ENCODE measurements at places on chromosomes 3 and 15. TPM values are rescaled to one million over a fixed set of nuclear protein-coding genes. Genes with fewer than 3 reads are reported as not detected.

- H3K27ac ChIP-seq: no peak overlapping the region
- no peak for DNase-seq
- H3K36me3 ChIP-seq: peaks cover 13% of the 10 kb centered on the region
- H3K4me1 ChIP-seq: peaks cover 14% of the 10 kb centered on the region
- no peak overlapping the region for H3K4me3 ChIP-seq
- H3K27me3 ChIP-seq: no peaks in the 10 kb centered on the region
Measured at GRCh38 chr15:62777671-62778070, 264.9 kb upstream of the TPM1 start.

DNA sequence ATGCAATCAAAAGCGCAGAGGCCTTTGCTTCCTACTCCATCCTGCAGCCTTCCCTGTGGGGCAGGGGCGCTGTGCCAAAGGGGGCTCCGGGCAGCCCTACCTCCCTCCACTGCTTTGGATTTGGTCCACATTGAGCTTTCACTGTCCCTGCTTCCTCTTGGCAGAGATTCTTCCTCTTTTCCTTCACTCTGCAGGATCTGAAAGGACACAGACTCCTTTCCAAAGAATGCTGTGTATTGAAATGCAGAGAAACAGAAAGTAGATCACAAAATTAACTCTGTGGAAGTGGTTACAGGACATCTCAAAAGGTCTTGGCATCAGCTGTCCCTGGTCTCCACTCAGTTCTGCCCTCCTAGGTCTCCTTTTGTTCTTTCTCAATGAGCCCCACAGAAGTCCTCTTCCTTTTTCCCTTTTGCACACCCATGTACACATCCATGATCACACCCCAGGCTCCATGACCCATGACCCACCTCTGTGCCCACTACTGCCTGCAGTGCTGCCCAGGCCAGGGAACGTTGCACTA is 64.1 kb downstream of the CCR1 start:
- no peak overlapping the region for H3K27ac ChIP-seq
- no peaks in the 10 kb centered on the region for H3K4me1 ChIP-seq
- no peak for DNase-seq

GRCh38 chr15:93030430-93031102 is 58.4 kb downstream of the RGMA start:
- peak; percentile 69 for DNase-seq
- no peak overlapping the region for H3K4me3 ChIP-seq
- peaks cover 13% of the 10 kb centered on the region for H3K36me3 ChIP-seq
- no peaks in the 10 kb centered on the region for H3K27me3 ChIP-seq
- H3K4me1 ChIP-seq: peaks cover 41% of the 10 kb centered on the region
- H3K27ac ChIP-seq: peak overlapping the region; percentile 66

The FAM43A gene
- total RNA-seq: 33.9 TPM

The ZPLD1 gene
- total RNA-seq: not detected

Measured in thyroid gland (tissue), 4 donors.